ENCODE measurements at places on chromosomes 7 and 10. TPM values are rescaled to one million over a fixed set of nuclear protein-coding genes. Genes with fewer than 3 reads are reported as not detected.

TRPV6 gene
- not detected for total RNA-seq

STEAP1 gene
- 12.5 TPM for total RNA-seq

UNC5B gene
- total RNA-seq = 46.3 TPM

ZNF775 gene
- total RNA-seq = 5.9 TPM

ENKUR gene
- total RNA-seq = 0.18 TPM

FAM237B gene
- not detected for total RNA-seq

COA1 gene
- total RNA-seq = 37.6 TPM

TMEM213 gene
- not detected for total RNA-seq

DOCK4 gene
- 14.4 TPM for total RNA-seq

KIF5B gene
- 207 TPM for total RNA-seq

ANAPC16 gene
- 47.2 TPM for total RNA-seq

NPY4R2 gene
- total RNA-seq = 0.37 TPM

PTPN20 gene
- 0.59 TPM for total RNA-seq

PIK3AP1 gene
- 0.89 TPM for total RNA-seq

BTBD16 gene
- total RNA-seq = not detected

LRRN3 gene
- 3.2 TPM for total RNA-seq

SDK1 gene
- total RNA-seq = 0.46 TPM

FAM180A gene
- total RNA-seq = 7.2 TPM

STAMBPL1 gene
- total RNA-seq = 19.6 TPM

CYP3A4 gene
- not detected for total RNA-seq

ITGA8 gene
- under 0.01 TPM for total RNA-seq

HIBADH gene
- total RNA-seq = 55.5 TPM

DYDC2 gene
- not detected for total RNA-seq

TACR2 gene
- under 0.01 TPM for total RNA-seq

PAX4 gene
- not detected for total RNA-seq

SPDYE11 gene
- total RNA-seq = not detected

TRIL gene
- 0.65 TPM for total RNA-seq

EPDR1 gene
- 32.8 TPM for total RNA-seq

LIPF gene
- not detected for total RNA-seq

AOAH gene
- total RNA-seq = not detected

UPK3BL1 gene
- total RNA-seq = 11.1 TPM

MRPS17 gene
- 10.7 TPM for total RNA-seq

JAKMIP3 gene
- total RNA-seq = 0.32 TPM

CTTNBP2 gene
- total RNA-seq = 0.78 TPM

GIMAP6 gene
- total RNA-seq = 0.30 TPM

CXCL12 gene
- total RNA-seq = 5.6 TPM

HECW1 gene
- total RNA-seq = not detected

ASB4 gene
- not detected for total RNA-seq

SEMA3A gene
- 18.1 TPM for total RNA-seq
